ENCODE measurements at places on chromosomes 7 and 10.

DNA sequence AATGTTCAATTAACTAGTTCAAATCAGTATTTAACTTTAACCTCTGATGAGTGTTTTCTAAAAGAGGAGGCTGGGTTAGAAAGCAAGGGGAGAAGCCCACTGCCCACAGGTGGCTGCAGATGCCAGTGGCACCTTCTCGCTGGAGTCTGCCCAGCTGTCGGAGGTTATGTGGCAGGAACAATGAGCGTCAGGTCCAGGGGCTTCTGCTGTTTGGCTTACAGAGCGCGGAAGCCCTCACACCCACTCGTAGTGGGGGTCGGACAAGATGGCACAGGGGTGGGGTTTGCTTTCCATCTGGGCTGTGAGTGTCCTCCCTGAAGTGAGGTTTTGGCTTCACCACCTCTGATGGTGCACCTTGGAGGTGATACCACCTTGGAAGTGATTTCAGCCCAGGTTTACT is 8.5 kb downstream of the DYNC2I1 start:
- DNase-seq = no peak

- DNase-seq = no peak
These were observed 208.0 kb downstream of the GALNT17 start for GRCh38 chr7:71339924-71340323.

DNA sequence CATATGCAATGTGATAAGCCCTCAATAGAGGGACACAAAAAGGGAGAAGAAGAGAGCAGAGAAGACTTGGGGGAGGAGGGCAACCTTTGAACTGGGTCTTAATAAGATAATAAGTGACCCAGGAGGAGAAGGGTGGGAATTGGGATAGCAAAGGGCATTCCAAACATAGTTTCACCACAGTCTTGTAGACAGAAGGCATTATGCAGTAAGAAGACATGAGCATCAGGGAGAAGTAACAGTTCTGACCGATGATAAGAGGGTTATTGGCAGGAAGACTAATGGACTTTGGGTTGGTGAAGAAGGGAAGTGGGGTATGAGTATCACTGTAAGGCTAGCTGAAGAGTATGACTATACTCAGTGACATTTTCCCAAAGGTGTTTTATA is 63.6 kb downstream of the TES start:
- no peak for DNase-seq

DNA sequence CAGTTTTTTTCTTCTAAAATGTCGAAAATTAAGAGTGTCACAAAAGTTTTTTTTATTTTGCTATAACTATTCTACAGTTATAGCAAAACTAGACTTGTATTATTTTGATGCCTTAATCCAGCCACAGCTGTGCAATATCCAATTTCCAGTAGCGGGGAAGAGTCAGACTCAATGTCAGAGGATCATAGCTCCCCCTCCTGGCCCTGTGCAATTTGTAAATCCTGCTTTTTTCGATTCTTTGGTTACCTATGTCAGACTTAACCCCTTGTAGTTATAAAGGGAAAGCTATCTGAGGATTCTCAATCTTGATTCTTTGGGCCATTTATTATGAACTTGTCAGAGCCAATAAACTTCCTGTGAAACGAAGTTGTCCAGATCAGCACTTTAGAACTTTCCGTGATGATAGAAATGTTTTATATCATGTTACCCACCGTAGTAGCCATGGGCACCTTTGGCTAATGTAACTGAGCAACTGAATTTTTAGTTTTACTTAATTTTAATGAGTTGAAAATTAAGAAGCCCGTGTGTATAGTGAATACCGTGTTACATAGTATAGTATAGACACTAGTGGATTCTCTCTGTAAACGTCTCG is 87.7 kb upstream of the PRKCQ start:
- no peak for DNase-seq

- DNase-seq = no peak
These were observed 250.9 kb downstream of the PTEN start for GRCh38 chr10:88114368-88114767.

GRCh38 chr7:29598613-29599012 is 35.0 kb downstream of the PRR15 start:
- DNase-seq = no peak

- DNase-seq = no peak
These were observed 7.8 kb upstream of the HACD1 start for GRCh38 chr10:17624996-17625395.

- DNase-seq = no peak
These were observed 37.0 kb upstream of the LCOR start for GRCh38 chr10:96794836-96795733.

- no peak for DNase-seq
These were observed 22.1 kb downstream of the ARL5B start for GRCh38 chr10:18681366-18681765.

DNA sequence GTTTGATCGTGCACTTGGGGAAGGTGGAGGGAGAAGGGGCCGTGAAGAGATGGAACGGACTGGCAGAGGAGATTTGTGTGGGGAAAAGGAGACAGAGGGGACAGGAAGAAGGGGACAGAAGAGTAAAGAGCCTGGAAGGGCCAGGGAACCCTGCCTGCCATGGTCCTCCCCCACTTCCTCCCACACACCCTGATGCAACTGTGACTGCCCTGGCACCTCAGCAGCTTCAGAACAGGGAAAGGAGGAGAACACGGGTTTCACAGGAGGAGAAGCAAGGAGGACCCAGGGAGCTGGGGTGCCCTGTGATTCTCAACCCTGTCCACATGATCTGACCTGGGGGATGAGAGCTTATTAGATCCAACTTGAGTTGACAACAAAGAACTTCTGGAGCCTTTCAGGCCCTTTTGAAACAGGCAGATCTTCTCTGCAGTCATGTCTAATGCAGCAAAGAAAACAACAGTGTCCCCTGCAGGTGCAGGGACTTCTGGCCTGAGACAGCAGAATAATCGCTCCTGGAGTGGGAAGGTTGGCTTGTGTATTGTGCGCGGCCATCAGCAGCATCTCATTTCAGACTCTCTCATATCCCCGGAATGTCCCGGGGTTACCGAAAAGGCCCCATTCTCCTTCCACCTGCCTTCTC is 421.6 kb downstream of the PAXIP1 start:
- DNase-seq = no peak

DNA sequence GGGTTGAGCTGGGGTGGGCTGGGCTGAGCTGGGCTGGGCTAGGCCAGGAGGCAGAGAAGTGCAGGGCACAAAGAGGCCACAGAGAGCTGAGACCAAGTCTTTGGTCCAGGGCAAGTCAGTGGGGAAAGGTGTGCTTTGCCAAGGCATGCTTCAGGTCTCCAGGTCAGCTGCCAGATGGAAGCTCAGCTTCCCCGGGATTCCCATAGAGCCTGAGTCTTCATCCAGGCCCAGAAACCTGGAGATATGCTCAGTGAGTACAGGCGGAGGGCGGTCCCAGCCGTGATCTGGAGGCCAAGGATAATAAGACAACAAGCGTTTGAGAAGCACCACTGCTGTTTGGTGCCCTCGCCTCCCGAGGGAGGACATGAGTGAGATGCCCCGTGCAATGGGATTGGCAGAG is 4.7 kb upstream of the CALN1 start:
- DNase-seq = no peak

GRCh38 chr10:119546009-119546408 is 3.5 kb upstream of the RGS10 start:
- DNase-seq = no peak

DNA sequence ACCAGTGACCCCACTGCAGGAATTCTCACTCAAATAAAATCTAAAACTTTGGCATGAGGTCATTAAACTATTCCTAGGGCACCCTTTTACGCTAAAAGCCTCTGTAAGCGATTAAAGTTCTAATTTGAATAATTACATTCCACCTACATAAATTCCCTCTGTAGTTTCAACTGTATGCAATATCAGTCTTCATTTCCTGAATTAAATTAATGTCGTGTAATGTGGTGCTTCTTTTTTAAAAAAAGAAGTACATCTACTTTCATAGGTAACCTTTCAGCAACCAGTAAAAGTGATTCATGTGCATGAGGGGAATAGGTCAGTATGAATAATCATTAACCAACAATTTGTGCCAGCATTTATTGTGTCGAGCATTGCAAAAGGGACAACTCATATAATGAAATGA is 44.7 kb downstream of the IMMP2L start:
- no peak for DNase-seq

DNA sequence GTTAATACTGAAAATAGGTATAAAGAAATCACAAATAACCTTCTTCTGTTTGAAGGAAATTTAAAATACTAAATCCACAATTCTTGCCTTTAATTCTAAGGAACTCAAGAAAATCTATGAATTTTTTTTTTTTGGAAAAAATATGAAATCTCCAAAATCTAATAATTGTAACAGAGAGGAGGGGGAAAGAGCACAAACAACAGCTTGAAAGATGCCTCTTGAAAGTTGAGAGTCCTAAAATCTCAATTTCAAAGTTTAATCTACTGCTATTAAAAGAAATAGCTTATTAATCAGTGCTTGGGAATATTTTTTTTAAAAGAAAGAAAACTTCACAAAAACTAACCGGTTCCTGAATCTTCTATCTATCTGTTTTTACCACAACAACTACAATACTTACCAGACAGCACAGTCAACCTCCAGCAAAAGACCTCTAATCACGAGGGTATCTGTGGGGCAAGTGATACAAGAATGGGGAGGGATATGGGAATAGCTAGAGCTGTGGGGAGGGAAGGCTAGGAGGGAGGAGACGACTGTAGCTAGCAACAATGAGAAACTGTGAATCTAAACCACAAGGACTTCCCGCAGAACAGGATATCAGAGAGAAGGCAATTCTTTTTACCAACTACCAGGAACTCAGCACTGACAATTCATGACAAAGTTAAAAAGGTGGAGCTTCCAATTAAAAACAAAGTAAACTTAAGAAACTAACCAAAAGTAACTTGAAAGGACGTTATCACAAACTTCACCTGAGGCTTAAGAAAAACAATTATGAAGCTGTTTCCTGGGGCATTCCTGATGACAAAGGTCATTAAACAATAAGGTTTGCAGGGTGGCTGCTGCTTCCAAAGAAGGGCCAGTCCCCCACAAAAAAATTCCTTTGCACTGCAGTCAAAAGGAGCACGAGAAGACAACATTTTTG is at the start of gene USP54:
Gene USP54 (minus strand): TSS at position 462 of the 919 bp plus-strand sequence. CDS start 15,684 bp downstream, outside the sequence.
- DNase-seq = no peak

DNA sequence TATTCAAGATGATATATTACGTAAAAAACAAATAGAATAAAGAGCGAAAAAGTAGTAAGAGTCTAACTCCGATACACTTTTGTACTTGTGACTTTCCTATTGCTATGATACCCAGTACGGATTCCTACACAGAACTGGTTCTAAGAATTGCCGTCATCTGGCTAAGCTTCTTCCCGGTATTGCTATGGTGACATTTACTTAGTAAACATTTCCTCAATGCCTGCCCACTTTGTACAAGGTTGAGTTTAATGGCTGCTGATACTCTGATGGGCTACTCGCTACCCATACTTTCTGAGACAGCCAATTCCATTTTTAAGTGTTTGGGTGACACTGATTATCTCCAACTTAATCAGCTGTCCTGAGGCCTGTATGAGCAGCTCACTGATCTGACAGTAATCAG is 55.6 kb downstream of the OSBPL3 start:
- DNase-seq = no peak

GRCh38 chr7:124269774-124270173 is 236.9 kb upstream of the TMEM229A start:
- DNase-seq = no peak

- DNase-seq = no peak
These were observed 35.8 kb upstream of the ZC3HAV1L start for GRCh38 chr7:139071680-139072079.

- DNase-seq = no peak
These were observed 85.6 kb downstream of the AOAH start for GRCh38 chr7:36638586-36639263.

DNA sequence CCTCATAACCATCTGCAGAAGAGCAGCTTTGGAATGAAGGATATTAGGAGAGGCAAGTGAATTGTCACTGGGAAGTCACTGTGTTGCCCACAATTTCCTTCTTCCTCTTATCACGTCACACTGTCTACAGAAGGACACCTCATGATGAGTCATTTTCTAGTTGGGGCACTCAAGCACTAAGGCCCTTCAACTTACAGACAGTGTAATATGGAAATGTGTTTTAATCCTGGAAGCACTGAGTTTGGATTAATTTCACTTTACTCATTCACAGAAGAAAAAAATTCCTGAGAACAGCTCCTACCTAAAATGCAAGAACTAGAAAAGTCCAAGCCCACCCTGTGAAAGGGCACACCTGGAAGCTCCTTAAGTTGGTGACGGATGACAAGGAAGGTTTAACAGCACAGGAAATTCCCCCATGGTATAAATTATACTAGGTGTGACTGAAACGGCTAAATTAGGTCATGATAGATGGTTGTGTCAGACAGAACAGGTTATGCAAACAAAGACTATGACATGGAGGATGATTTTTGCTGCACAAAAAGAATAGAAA is 56.6 kb downstream of the PARD3 start:
- no peak for DNase-seq

DNA sequence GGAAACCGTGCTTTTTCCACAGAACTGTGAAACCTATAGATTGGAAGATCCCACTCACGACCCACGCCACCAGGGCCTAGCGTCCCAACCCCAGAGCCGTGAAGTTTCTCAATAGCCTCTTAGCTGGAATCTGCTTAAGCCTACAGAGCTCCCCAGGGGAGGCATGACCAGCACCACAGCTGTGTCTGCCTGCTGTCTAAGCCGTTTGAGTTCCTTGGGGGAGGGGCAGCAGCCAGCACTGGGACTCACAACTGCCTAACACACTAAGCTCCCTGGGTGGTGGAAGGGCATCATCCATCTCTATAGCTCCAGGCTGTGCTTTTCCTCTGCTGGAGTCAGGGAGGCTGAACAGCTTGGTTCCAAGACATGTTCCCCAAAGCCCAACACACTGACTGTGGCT is 26.0 kb upstream of the TMEM140 start:
- DNase-seq = no peak

- no peak for DNase-seq
These were observed 285.2 kb downstream of the AUTS2 start for GRCh38 chr7:69883399-69883891.

GRCh38 chr7:158394936-158395335 is 192.7 kb downstream of the PTPRN2 start:
- DNase-seq = peak; percentile 63

- DNase-seq = no peak
These were observed 310.1 kb downstream of the WDR37 start for GRCh38 chr10:1366322-1366691.

DNA sequence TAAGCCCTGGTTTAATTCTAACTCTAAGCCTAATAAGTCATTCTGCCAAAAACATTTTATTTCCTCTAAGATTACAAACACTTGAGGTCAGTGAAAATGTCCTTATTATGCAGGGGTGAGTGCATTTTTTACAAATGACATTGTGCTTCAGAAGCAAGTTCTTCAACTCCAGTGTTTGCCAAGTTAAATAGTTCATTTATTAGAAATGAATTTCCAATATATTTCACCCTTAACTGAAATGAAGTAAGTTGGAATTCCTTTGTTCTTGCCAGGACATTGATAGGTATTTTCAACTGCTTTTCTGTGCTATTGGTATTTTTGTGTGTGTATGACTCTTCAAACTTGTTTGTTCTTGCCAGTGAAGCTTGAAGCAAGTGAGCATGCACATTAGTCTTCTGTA is 89.5 kb upstream of the CCDC6 start:
- DNase-seq = no peak

DNA sequence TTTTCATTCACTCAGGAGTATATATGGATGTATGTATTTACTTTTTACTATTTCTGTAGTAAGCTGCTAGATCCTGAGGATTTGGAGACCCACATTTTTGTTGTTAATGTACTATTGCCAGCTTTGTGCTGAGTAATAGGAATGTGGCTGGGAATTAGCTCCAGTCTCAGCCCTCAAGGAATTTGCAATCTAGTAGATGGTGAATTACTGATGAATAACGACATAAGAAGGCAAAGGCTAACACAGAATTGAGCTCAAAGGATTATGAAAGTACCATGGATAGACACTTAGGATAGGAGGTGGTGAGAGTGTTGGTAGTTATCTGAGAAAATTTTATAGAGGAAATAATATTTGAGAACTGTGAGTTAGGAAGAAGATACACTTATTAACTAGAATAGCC is 19.9 kb downstream of the CASD1 start:
- no peak for DNase-seq

All from stimulated activated effector memory CD8-positive, alpha-beta T cell treated with anti-CD3 and anti-CD28 coated beads, Interleukin-12 subunit alpha, Interleukin-12 subunit beta, amount 100 ng/mL, for 72 hours (primary cell).